Astrocyte (in vitro differentiated cells and primary cell): ENCODE measurements at places on chromosomes 12 and 14. TPM values are rescaled to one million over a fixed set of nuclear protein-coding genes. Genes with fewer than 3 reads are reported as not detected.

DNA sequence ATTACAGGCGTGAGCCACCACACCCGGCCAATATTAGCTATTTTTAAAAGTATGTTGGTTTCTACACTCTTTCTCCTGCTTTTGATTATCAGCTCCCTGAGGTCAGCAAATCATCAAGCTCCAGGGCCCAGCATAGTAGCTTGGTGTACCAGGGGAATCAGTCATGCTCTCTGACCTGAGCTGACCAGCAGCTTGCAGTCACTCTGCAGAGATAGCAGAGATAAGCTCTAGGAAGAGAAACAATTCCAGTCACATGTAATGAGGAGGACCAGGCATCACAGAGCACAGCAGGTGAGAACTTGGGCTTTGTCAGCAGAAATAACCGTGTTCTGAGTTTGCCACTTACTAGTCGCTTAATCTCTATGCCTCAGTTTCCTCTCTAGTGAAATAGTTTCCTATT, 8.5 kb downstream of the PLEKHD1 start:
- no peak for DNase-seq

DNA sequence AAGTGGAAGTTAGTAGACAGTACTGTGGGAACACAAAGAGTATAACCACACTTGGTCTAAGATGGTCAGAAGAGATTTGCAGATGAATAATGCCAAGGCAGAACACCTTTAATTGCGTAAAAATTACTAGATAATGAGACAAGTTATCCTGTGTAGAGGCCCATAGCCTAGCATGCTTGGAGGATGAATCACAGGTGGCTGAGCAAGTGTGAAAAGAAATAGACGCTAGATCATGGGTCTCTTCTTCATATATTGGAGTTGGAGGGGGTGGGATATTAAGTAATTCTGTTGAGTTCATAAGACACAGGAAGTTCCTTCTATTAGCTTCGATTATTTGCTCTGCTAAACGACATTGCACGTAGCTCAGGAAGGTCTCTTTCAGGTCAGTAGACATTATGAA, 454.3 kb upstream of the LMO3 start:
- DNase-seq: no peak

DNA sequence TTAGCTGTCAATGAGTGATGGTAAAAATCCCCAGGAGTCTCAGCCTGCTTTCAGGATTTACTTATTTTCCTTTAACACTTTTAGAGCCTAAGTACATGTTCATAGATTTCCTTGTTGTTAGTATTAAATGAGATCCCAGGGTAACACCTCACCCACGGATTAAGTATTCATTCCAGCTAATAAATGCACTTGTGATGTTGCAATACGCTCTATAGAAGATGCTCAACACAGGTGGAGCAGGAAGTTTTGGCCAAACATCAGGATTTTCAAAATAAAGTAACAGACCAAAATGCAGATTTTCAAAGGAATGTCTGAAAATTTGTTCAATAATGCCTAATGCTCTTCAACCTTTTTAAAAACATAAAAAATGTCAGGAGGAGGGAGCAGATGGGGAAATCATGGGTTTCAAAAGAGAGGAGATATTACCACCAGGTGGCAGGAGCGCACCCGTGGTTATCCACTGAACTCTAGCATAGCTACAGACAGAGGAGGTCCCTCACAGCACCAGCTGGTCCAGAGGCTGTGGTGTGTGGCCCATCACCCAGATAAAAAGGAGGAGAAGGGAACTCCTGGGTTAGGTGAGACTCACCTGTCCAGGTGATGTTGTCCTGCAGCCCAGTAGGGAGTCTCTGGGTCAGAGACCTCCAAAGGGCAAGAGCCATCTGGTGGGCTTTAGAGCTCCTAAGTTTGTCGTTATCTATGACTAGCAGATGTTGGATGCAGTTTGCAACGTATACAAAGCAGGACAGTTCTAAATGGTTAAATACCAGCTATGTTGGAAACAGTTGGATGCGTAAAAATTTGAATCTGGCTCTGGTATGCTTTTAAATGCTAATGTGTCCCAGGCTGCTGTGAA, 1158.4 kb upstream of the TMEM132C start:
- peak; percentile 16 for DNase-seq

GRCh38 chr12:113512568-113512967, 40.9 kb upstream of the LHX5 start:
- DNase-seq: no peak

DNA sequence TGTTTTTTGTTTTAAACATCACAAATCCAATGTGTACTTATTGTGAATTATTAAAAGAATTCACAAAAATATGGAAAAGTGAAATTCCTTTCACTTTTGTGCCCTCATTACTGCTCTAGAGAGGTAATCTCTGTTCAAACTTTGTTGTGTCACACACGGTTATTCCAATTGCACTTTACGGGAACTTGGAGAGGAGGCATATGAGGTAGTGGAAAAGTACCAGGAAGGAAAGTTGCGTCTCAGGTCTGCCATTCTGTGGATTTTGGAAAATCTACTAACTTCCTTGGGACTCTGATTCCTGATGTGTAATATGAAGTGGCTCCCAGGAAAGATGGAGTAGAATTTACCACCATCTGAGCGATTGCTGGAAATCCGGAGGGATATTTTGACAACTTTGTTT, 90.9 kb upstream of the DCN start:
- no peak for DNase-seq

- DNase-seq: no peak
These were observed 41.9 kb upstream of the INF2 start for GRCh38 chr14:104647467-104648043.

GRCh38 chr12:75760573-75761294, 249.3 kb upstream of the KRR1 start:
- no peak for DNase-seq

GRCh38 chr12:111436811-111437210, 31.1 kb downstream of the SH2B3 start:
- no peak for DNase-seq

- DNase-seq: no peak
These were observed 1.4 kb downstream of the SYNE3 start for GRCh38 chr14:95515080-95515489.

GRCh38 chr14:21238823-21239518, 30.3 kb downstream of the HNRNPC start:
- DNase-seq: no peak

DNA sequence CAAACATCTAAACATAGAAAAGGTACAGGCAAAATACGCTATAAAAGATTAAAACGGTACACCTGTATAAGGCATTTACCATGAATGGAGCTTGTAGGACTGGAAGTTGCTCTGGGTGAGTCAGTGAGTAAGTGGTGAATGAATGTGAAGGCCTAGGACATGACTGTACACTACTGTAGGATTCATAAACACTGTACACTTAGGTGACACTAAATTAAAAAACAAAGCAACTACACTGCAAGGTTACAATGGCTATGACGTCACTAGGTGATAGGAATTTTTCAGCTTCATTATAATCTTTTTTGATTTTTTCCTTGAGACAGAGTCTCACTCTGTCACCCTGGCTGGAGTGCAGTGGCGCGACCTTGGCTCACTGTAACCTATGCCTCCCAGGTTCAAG, 269.2 kb downstream of the KSR2 start:
- DNase-seq: peak; percentile 16

DNA sequence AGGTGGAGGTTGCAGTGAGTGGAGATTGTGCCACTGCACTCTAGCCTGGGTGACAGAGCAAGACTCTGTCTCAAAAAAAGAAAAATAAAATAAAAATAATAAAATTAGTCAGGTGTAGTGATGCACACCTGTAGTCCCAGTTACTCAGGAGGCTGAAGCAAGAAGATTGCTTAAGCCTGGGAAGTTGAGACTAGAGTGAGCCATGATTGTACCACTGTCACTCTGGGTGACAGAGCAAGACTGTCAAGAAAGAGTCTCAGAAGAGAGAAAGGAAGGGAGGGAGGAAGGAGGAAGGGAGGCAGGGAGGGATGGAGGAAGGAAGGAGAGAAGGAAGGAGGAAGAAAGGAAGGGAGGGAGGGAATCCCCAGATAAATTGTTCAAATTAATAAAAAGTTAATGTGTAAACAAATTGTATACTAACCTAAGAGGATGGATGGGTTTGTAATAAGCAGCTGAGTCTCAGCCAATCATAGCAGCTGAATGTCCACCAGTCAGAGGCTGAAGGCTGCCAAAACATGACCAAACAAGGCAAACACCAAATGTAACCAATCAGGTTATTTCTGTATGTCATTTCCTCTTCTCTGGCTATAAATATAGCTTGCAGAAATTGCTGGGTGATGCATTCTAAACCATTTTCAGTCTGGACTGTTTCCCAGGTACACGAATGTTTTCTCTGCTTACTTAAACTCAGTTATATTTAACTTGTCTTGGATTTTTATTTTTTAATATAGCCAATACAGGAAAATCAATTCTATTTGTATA, 6.1 kb upstream of the CDCA4 start:
- peak; percentile 61 for DNase-seq

- no peak for DNase-seq
These were observed 10.8 kb downstream of the ZCRB1 start for GRCh38 chr12:42315108-42315507.

DNA sequence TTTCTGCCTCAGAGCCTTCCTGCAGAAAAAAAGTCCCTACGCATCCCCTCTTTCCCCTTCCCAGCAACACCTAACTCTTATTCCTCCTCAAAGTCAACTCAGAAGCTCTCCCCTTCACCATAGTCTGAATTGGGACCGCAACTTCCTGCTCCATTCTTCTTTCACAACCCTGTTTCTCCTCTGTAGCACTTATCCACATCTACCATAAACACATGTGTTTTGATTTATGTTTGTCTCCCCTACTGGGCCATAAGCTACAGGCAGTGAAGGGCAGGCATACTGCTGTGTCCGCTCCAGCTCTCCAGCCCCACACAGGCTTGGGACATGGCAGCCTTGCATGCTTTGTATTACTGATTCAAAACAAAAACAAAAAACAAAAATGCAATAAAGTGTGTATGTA, 5.9 kb downstream of the SDR9C7 start:
- DNase-seq: no peak

- DNase-seq: no peak
These were observed 1117.5 kb downstream of the AACS start for GRCh38 chr12:126182619-126183236.

DNA sequence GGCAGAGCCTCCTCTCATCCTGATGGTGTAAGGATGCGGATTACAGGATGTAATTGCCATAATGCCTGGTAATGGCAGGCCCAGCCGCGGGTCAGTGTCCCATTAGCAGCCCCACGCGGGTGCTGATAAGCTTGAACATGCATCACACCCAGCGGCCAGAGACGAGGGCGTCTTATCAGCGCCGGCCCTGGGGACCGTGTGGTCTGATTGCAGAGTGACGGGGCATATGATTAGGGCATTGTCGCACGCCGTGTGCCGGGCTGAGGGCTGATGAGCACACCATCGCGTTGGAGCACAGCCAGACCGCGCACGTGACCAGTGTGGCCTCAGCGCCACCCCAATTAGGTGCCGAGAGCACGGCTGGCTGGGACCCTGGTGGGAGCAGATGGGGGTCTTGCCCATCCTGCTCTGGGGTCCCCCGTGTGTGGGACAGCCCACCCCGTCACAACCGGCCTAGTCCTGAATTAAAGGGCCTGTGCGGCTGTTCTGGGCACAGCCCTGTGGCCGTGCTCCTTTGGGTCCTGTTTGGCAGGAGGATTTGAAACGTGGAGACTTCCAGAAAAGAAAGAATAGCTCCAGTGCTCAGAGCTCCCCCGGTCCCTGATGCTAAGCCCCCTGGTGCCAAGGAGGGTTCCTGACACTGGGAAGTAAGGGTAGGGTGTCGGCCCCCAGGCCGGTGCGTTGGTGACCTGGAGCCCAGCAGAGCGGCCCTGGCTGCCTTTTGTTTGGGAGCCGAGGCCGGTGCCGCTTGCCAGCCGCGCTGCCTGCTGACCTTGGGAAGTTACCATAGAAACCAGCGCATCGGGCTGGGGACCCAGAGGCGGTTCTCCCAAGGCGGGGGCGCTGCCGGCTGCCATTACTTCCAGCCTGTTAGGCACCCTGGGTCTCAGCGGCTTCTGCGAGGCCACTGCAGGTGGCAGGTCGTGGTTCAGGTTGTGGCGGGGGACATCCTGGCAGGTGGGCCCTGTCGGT, 20.7 kb downstream of the KIF26A start:
- no peak for DNase-seq

DNA sequence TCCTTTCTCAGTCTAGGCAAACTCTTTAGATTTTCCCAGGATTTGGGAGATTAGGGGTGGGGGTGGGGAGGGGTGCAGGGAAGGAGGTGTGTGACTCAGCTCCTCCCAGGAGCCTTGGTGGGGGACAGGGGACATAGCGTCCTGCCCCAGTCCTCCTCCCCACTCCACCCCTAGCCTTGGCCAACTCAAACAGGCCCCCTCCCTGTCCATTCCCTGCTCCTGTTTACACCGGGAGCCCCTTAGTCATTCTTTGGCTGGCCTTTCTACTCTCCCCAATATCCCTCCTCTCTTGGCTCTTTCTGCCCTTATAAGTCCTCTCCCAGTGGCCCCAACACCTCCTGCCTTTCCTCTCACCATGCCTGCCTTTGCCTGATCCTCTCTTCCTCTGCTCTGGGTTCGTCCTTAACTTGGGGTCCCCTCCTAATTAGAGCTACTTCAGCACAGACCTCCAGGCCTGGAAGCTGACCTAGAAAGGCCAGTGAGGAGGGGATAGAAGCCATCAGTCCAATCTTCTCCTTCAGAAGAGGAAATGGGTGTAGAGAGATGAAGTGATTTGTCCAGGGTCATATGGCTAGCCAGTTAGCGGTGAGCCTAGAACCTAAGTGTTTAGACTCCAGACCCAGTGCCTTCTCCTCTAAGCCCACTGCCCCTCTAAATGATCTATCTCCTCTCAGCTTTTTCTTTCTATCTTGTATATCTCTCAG, 2.3 kb upstream of the ITGA5 start:
- peak; percentile 23 for DNase-seq

- DNase-seq: peak; percentile 56
These were observed 148.7 kb upstream of the CLEC14A start for GRCh38 chr14:38404616-38405015.

KRT1 gene
- total RNA-seq: not detected in 2 replicates

AQP2 gene
- not detected in 2 replicates for total RNA-seq

SCFD1 gene
- total RNA-seq: 82.2 and 93.5 TPM in 2 replicates

KRT3 gene
- total RNA-seq: 0.09 and 0.43 TPM in 2 replicates

CLEC2A gene
- total RNA-seq: 0.84 and 2.0 TPM in 2 replicates

AICDA gene
- total RNA-seq: not detected in 2 replicates

PXN gene
- total RNA-seq: 126 and 151 TPM in 2 replicates

LRRC43 gene
- 0.72 and 0.73 TPM in 2 replicates for total RNA-seq

LGMN gene
- 232 and 278 TPM in 2 replicates for total RNA-seq

ARMH4 gene
- 19.3 and 22.7 TPM in 2 replicates for total RNA-seq

VRK1 gene
- 11.0 and 11.6 TPM in 2 replicates for total RNA-seq

RBM25 gene
- 91.2 and 101 TPM in 2 replicates for total RNA-seq
